ENCODE measurements at places on chromosomes 3 and 15. TPM values are rescaled to one million over a fixed set of nuclear protein-coding genes. Genes with fewer than 3 reads are reported as not detected.

ZNF501 gene
- total RNA-seq: 4.7 TPM

CKMT1B gene
- not detected for total RNA-seq

HRG gene
- not detected for total RNA-seq

PP2D1 gene
- total RNA-seq: not detected
